Fibroblast of upper back skin (primary cell): ENCODE measurements at places on chromosomes 3 and 15.
A peak's percentile ranks its signal among the peaks of the same experiment; 100 is the strongest.

GRCh38 chr15:63080634-63081250 lies 38.2 kb downstream of the TPM1 start:
- no peak for DNase-seq

DNA sequence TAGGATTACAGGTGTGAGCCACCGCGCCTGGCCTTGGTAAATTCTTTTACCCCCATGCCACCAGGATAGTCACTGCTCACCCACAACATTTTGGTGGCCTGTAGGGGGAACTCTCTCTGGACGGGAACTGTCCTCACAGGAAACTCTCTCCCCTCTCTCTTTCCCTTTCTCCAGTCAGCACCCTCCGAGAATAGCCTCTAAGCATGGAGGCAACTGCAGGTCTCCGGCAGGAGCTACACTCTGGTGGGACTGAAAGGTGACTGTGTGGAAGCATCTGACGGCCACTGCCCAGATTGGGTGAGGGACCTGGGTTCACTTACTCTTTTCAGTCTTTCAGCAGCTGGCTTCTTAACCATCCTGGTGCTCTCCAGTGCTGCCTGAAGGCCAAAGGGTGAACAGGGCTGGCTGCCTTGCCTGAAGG lies 21.3 kb downstream of the TRANK1 start:
- no peak for DNase-seq

GRCh38 chr15:31331389-31331788 lies 4.8 kb downstream of the KLF13 start:
- DNase-seq, result no peak

- peak; percentile 79 for DNase-seq
These were observed 78.3 kb upstream of the CDIN1 start for GRCh38 chr15:36501063-36501678.
